Common myeloid progenitor, CD34-positive (primary cell): ENCODE measurements at places on chromosomes 3 and 15.

- DNase-seq = peak; percentile 89
Observed at GRCh38 chr3:195147649-195148080, 123.3 kb downstream of the XXYLT1 start.

- peak; percentile 58 for DNase-seq
Observed at GRCh38 chr3:10783360-10784351, 32.4 kb upstream of the SLC6A11 start.

DNA sequence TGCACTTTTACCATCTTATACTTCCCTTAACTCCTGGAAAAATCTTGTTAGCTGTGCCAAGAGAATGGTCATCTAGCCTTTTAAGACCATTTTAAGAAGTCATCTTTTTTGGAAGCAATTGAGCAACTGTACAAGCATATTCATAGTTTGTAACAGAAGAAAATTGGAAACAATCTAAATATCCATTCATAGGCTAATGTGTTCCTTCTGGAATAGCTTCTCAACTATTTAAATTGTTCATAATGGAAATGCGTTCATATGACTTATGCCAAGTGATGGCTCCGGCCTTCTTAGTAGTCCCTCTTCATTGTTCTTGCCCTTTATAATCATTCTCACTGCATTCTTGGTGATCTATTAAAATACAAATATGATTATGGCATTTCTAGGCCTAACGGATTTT lies 17.4 kb upstream of the OSBPL11 start:
- no peak for DNase-seq

DNA sequence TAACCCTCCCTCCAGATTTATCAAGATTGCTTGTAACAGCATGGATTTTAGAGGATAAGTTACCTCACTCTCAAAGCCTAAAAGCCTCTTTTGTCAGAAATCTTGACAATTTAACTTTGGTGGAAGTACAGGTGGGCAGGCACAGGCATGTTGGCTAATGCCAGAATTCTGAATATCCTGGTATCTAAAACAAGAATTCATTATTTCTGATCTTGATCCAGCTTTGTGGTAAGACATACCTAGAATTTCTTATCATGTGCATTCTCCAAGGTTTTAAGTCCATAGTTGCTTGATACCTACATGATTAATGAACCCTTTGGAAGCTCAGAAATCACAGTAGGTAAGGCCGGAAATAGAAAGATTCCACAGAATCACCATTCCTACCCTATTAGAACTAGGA lies 109.9 kb upstream of the TTC14 start:
- no peak for DNase-seq

- DNase-seq = no peak
Observed at GRCh38 chr3:134905647-134905935, 110.5 kb downstream of the EPHB1 start.

GRCh38 chr3:26105261-26105660 lies 315.4 kb downstream of the OXSM start:
- DNase-seq = no peak

DNA sequence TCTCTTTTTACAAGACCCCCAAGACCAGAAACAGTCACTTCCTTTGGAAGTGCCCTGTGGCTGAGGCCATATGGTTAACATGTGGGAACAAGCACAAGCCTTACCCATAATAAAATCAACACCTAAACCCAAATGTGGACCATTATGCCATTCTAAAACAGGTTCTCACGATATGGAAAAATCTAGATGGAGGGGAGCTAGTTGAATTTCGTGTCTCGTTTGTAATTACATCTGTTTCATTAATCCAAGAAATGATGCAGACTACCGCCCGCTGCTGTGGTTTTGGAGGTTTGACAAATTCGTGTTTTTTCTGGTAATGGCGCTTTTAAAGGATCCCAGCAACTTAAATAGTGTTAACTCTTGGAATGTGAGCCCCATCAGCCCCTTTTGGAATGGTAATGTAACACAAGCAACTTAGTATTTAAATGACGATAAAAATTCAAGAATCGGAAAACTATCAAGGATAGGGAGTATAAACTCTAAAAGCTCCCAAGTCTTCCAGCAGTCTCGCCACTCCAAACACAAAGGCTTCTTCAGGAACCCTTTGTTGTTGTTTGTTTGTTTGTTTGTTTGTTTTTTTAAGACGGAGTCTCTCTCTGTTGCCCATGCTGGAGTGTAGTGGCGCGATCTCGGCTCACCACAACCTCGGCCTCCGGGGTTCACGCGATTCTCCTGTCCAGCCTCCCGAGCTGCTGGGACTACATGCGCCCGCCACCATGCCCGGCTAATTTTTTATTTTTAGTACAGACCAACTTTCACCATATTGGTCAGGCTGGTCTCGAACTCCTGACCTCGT lies 1.1 kb downstream of the CNBP start:
- peak; percentile 68 for DNase-seq

DNA sequence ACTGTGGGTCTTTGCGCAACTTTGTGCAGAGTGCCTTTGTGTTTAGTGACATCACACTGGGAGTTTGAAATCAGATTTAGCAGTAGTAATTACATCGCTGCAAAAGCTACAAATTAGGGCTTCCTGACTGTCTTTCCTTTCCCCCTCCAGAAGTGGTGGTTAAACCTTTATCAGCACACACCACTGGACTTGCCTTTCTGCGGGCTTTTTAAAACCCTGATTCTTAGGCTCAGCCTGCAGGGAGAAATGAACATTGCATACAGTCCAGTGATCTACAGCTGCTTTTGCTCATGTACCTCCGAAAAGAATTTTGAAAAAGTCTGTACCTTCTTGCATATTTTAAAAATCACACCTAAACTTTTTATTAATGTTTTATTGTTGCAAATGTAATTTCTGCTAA lies 219.7 kb upstream of the NAALADL2 start:
- peak; percentile 67 for DNase-seq

- no peak for DNase-seq
Observed at GRCh38 chr3:157086060-157086750, 73.7 kb downstream of the CCNL1 start.

- peak; percentile 89 for DNase-seq
Observed at GRCh38 chr3:184642631-184643285, 69.1 kb downstream of the MAGEF1 start.

DNA sequence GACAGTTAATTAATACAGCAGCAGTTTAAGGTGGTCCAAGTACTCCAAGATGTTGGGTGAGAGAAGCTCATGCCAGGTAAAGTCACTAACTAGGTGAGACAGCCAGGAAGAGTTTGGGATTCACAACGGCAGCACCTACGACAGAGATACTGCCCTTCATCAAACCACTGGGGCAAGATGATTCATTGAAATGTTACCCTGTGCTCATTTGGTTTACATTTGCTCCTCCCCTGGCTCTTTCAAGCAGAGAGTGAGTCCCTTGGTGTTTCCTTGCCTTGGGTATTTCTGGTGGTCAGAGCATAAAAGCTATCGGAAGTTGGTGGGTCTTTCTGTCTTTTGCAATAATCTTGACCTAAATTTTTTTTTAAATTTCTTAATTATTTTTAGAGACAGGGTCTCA lies 19.9 kb upstream of the PDE8A start:
- no peak for DNase-seq

- DNase-seq = no peak
Observed at GRCh38 chr3:71903112-71903495, 118.2 kb upstream of the PROK2 start.

DNA sequence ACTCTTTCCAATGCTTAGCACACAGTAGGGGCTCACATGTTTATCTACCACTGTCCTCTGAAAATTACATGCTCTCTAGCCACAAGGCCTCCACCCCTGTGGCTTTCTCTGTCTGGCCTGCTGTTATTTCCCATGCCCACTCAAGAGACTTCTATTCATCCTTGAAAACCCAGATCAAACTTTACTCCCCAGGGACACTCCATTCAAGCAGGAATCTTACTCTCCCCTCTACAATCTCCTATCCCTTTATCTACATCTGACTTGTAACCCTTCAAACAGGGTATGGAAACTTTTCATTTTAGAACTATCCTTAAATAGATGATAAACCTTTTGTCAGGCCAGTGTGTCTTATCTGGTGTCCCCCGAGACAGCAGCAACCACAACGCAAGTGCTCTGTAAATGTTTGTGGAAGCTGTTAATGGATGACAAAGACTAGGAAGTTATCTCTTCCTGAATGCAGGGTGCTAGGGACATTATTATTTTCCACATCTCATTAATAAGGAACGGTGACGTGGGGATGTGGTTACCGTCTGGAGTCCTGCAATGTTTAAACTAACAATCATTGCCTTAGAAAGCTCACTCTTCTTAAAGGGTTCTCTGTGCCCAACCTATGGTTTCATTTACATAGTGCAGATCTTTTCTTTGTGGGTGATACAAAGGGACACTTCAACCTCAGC lies 322.3 kb downstream of the ARRDC4 start:
- DNase-seq = peak; percentile 67

- no peak for DNase-seq
Observed at GRCh38 chr3:89562373-89562772, 455.0 kb downstream of the EPHA3 start.

- DNase-seq = no peak
Observed at GRCh38 chr3:106794442-106794841, 582.8 kb upstream of the CCDC54 start.

DNA sequence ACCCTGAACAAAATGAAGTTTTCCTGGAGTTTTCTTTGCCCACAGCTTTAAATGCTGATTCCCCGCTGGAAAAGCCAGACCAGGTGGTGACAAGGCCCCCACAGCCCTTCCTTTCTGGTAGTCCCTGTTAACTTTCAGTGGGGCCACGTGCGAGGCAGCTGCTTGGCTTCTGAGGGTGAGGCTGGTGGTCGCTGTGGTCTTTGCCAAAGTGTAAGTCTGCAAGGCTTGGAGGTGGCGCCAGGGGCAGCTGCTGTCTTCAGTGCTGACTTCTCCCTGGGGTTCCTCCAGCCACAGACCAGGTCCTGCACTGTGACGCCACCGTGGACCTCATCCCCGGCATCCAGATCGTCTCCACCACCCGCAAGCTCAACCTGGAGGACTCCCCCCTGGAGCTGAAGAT lies 54.1 kb upstream of the TAMM41 start:
- DNase-seq = no peak

DNA sequence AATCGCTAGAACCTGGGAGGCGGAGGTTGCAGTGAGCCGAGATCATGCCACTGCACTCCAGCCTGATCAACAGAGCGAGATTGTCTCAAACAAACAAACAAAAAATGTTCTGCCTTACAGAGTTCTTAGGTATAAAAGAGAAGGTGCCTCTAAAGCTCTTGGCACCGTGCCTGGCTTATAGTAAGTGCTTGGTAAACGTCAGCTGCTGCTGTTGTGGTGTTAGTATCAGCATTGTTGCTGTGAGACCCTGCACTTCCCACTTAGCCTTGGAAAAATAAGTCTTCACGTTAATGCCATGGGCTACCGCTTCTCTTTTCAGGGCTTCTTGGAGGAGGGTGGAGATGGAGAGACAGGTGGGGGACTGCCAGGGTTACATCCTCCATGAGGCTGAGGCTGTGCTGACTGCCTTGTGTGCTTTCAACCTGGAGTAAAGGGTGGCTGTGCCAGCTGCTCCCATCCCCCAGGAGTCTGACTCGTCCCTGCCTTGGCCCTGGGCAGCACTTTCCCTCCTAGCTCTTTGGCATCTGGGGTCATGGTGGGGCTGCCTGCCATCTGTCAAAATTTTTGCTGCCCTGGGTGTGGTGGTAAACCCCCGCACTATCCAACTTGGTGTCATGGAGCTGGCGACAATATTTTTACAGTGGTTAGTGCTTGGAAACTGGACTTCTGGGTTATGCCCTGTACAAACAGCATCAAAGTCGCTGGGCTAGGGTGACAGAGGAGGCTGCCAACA lies 17.8 kb downstream of the FLNB start:
- peak; percentile 55 for DNase-seq

- no peak for DNase-seq
Observed at GRCh38 chr3:174581558-174581957, 277.6 kb upstream of the NAALADL2 start.

DNA sequence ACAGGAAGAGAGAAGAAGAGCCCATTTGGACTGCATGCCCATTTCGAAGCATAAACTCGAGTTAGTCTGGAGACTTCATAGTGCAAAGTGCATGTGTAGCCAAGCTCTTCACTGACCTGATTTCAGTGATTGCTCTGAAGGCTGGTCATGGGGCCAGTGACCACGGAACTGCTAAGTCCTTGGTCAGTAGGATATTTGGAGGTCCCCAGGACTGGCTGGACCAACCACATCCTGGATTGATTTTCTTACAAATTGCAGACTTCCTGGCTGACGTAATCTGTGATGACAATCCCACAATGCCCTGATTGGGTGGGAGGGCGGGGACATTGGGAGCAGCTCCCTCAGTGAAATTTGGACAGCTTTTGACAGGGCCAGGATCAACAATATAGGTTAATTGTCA lies 233.4 kb downstream of the CACNA2D3 start:
- no peak for DNase-seq

- DNase-seq = no peak
Observed at GRCh38 chr3:77348244-77348855, 308.5 kb downstream of the ROBO2 start.

DNA sequence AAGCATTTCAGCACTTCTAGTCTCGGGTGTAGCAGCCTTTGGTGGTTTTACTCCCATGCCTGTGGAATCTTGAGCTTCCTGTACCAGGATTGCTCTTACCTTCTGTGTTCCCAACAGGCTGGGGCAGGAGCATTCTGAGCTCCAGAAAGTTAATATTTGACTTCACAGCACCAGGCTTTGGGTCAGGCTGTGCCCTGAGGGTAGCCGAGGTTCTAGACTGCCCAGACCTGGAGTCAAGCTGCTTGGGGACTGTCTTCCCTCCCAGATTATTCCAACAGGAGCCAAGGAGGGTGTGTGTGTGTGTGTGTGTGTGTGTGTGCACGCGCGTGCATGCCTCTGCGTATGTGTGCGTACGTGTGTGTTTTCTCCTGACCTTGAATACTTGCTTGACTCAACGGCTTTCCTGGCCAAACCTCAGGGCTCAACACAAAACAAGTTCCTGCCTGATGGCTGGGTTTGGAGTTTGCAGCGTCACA lies 94.8 kb downstream of the FLNB start:
- no peak for DNase-seq

- no peak for DNase-seq
Observed at GRCh38 chr15:88932271-88932874, 19.2 kb upstream of the MFGE8 start.

- DNase-seq = peak; percentile 50
Observed at GRCh38 chr3:150662410-150663200, 41.1 kb downstream of the ERICH6 start.

GRCh38 chr15:84917452-84917851 lies 33.0 kb downstream of the SLC28A1 start:
- peak; percentile 17 for DNase-seq

GRCh38 chr3:78872195-78872594 lies 895.6 kb downstream of the ROBO1 start:
- no peak for DNase-seq
